Right renal pelvis (tissue), 4 donors: ENCODE measurements at places on chromosomes 6 and 20. TPM values are rescaled to one million over a fixed set of nuclear protein-coding genes. Genes with fewer than 3 reads are reported as not detected.

The PLEKHG1 gene
- polyA plus RNA-seq: 36.5 TPM

The ZDHHC14 gene
- 21.3 TPM for polyA plus RNA-seq

The MKKS gene
- 38.3 TPM for polyA plus RNA-seq

The LINC00237 gene
- polyA plus RNA-seq: not detected

The TULP1 gene
- polyA plus RNA-seq: 1.5 TPM

The SASH1 gene
- 32.6 TPM for polyA plus RNA-seq

The KCNB1 gene
- polyA plus RNA-seq: 0.53 TPM

The COL20A1 gene
- 0.68 TPM for polyA plus RNA-seq

The IRAK1BP1 gene
- polyA plus RNA-seq: 13.2 TPM

The SPDEF gene
- not detected for polyA plus RNA-seq

The MUCL3 gene
- 0.05 TPM for polyA plus RNA-seq
